ENCODE measurements at places on chromosomes 1 and 21. TPM values are rescaled to one million over a fixed set of nuclear protein-coding genes. Genes with fewer than 3 reads are reported as not detected.

HNRNPCL1 gene
- not detected for total RNA-seq

KIF14 gene
- total RNA-seq = 23.6 TPM

DNA sequence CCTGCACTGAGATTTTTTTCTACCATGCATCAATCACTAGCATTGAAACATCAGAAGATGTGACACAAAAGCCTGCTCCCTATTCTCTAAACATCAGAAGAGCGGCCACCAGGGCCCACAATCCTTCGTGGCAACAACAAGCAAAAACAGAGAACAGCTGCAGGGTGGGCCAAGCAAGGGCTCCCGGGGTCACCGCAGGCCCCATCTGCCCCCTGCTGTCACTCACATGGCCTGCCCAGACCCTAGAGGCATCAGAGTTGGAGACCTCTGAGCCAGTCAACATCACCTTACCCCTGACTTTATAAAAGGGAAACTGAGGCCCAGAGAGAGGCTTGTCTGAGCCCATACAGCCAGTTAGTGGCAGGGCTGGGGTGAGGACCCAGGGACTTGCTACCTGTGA lies 1.8 kb downstream of the LAPTM5 start:
- H3K4me3 ChIP-seq = no peak overlapping the region
- no peak overlapping the region for H3K27ac ChIP-seq
- H3K36me3 ChIP-seq = no peaks in the 10 kb centered on the region
- DNase-seq = no peak

DNA sequence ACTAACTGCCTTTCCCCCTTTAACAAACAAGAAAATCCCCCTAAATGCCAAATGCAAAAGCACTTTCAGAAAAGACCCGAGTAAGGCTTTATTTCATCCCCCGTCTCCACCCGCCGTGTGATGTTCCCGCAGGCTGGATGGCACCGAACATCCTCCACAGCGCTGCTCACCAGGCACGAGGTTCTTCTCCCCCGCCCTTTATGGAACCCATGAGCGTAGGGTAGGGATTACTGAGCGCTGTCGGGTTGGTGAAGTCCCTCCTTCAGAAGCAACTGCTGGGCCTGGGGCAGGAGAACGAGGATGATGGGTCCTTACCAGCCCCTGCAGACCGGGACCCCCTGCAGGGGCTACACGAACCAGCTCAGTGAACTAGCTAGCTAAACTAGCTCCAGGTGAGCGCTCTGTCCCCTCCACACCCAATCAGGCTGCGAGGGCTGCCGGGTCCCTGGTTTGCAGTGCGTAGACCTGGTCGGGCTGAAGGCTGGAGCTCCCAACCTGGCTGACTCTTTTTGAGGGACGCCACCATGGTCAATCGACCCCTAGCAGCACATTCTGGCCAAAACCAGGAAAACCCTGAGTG lies 80.4 kb downstream of the ITPKB start:
- no peak for DNase-seq
- no peaks in the 10 kb centered on the region for H3K27me3 ChIP-seq
- no peaks in the 10 kb centered on the region for H3K36me3 ChIP-seq
- H3K27ac ChIP-seq = no peak overlapping the region
- H3K4me1 ChIP-seq = peaks cover 29% of the 10 kb centered on the region
- H3K4me3 ChIP-seq = no peak overlapping the region

GRCh38 chr1:31939484-31940329 lies 1.5 kb upstream of the PTP4A2 start:
- H3K4me3 ChIP-seq = no peak overlapping the region
- no peaks in the 10 kb centered on the region for H3K27me3 ChIP-seq
- peak; percentile 86 for DNase-seq
- peak overlapping the region; percentile 61 for H3K27ac ChIP-seq
- 0 out of 2 replicates have a peak, but pooled peaks cover 2% of the 10 kb centered on the region for H3K36me3 ChIP-seq

- H3K4me1 ChIP-seq = no peaks in the 10 kb centered on the region
- H3K27me3 ChIP-seq = peaks cover 21% of the 10 kb centered on the region
- no peak overlapping the region for H3K27ac ChIP-seq
- H3K36me3 ChIP-seq = no peaks in the 10 kb centered on the region
- no peak for DNase-seq
- H3K4me3 ChIP-seq = no peak overlapping the region
Observed at GRCh38 chr1:81270051-81270450, 530.7 kb upstream of the ADGRL2 start.

- no peak overlapping the region for H3K4me3 ChIP-seq
- H3K27ac ChIP-seq = no peak overlapping the region
- no peak for DNase-seq
- no peaks in the 10 kb centered on the region for H3K4me1 ChIP-seq
Observed at GRCh38 chr1:210938416-210938925, 195.5 kb downstream of the KCNH1 start.

- no peak for DNase-seq
- no peaks in the 10 kb centered on the region for H3K27me3 ChIP-seq
- H3K27ac ChIP-seq = no peak overlapping the region
- no peaks in the 10 kb centered on the region for H3K36me3 ChIP-seq
- peaks cover 4% of the 10 kb centered on the region for H3K4me1 ChIP-seq
Observed at GRCh38 chr1:100589667-100590066, 51.7 kb downstream of the GPR88 start.

DNA sequence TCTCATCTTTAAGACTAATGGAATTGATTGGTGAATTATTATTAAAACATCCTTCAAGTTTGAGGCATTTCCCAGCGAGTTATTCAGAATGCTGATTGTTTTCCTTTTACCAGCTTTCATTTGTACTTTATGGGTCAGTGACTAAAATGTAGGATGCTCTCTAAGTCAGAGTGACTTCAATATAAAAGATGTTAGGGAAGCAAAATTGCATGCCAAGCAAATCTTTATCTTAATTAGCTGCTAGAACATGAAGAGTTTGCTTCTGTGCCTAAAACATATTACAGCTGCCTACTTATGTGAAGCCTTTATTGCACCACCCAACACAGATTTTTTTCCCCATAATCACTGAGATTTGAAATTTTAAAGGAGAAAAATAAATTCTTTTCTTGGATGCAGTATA lies 79.8 kb upstream of the CYYR1 start:
- no peak overlapping the region for H3K4me3 ChIP-seq
- no peak for DNase-seq
- H3K27me3 ChIP-seq = no peaks in the 10 kb centered on the region

DNA sequence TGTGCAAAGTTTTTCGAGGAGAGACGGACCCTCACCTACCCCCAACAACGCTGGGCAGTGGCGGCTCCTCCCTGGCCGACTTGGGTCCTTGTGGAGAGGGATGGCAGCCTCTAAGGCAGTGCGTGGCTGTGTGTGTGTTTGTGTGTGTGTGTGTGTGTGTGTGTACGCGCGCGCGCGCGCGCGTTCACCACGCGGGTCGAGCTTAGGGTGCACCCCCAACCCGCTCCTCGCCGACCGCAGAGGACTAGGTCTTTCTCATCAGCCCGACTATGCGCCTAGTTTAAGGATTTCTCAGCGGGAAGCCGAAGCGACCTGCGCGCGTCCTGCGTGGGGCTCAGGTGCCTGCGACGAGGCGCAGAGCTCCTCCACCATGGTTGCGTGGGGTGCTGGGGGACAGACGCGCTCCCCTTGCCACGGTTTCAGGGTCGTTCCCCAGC lies 940 bp downstream of the SOX13 start:
- H3K36me3 ChIP-seq = no peaks in the 10 kb centered on the region
- DNase-seq = peak; percentile 27
- H3K4me3 ChIP-seq = peak overlapping the region; percentile 88
- H3K27me3 ChIP-seq = no peaks in the 10 kb centered on the region

- no peak overlapping the region for H3K27ac ChIP-seq
- DNase-seq = peak; percentile 57
- peaks cover 18% of the 10 kb centered on the region for H3K4me1 ChIP-seq
- no peaks in the 10 kb centered on the region for H3K36me3 ChIP-seq
- peaks cover 59% of the 10 kb centered on the region for H3K27me3 ChIP-seq
Observed at GRCh38 chr1:171251042-171251951, 3.0 kb downstream of the FMO1 start.

DNA sequence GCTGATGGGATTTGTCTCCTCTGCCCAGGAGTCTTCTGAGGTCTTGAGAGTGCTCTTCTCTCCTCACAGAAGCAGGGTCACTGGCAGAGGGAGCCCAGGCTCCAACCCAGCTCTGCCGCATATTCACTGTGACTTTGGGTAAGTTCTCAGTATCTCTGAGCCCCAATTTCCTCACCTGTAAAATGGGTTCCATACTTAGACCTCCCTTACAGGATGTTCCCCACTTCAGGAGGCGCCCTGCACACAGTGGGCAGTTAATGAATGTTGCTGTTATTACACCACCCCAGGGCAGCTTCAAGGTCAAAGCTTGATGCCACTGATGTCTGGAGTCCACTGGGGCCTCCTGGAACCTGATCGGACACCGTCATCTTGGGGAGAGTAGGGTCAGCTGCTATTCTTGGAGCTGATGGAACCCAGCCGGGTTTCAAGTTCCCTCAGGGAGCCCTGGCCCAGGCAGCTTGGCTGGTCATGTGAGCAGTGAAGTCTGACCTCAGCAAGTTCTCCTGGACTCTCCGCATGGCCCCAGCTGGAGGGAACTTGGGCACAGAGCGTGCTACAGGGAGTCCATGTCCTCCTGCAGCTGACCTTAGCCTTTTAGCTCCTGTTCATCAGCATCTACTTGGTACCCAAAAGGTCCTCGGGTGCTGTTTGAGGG lies 21.8 kb downstream of the COA7 start:
- no peak overlapping the region for H3K4me3 ChIP-seq
- H3K27me3 ChIP-seq = no peaks in the 10 kb centered on the region
- peaks cover 13% of the 10 kb centered on the region for H3K4me1 ChIP-seq
- no peak for DNase-seq
- H3K36me3 ChIP-seq = no peaks in the 10 kb centered on the region

- DNase-seq = peak; percentile 89
- H3K27me3 ChIP-seq = no peaks in the 10 kb centered on the region
- H3K36me3 ChIP-seq = no peaks in the 10 kb centered on the region
- H3K4me3 ChIP-seq = no peak overlapping the region
Observed at GRCh38 chr1:8055973-8056372, 29.9 kb upstream of the ERRFI1 start.

DNA sequence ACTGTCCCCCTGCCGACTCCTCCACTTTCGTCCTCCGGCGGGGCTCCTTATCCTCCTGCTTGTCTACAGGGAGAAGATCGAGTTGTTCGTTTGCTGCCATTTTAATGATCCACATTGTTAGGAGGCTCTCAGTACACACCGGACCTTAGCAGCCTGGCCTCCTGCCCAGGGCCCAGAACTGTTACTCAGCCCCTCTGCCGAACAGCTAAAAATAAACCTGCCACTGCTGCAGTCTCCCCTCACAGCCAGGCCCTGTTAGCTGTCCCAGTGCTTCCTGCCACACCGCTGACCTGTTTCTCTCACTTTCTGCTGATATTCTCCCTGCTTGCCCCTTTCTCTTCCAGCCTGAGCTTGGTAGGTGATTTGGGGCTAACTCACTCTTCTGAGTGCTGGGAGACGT lies 8.3 kb downstream of the MAPKAPK2 start:
- H3K27me3 ChIP-seq = no peaks in the 10 kb centered on the region
- H3K36me3 ChIP-seq = peaks cover 10% of the 10 kb centered on the region
- H3K4me3 ChIP-seq = no peak overlapping the region
- peak; percentile 29 for DNase-seq

- H3K27me3 ChIP-seq = no peaks in the 10 kb centered on the region
- no peak overlapping the region for H3K4me3 ChIP-seq
- H3K36me3 ChIP-seq = no peaks in the 10 kb centered on the region
Observed at GRCh38 chr1:11168731-11169130, 20.4 kb upstream of the ANGPTL7 start.

- no peaks in the 10 kb centered on the region for H3K36me3 ChIP-seq
- no peak overlapping the region for H3K27ac ChIP-seq
- no peaks in the 10 kb centered on the region for H3K27me3 ChIP-seq
- no peak overlapping the region for H3K4me3 ChIP-seq
- H3K4me1 ChIP-seq = 0 out of 2 replicates have a peak, but pooled peaks cover 5% of the 10 kb centered on the region
- DNase-seq = no peak
Observed at GRCh38 chr1:182586380-182586779, 2.7 kb downstream of the RNASEL start.

- H3K27ac ChIP-seq = peak overlapping the region; percentile 31
- H3K4me1 ChIP-seq = no peaks in the 10 kb centered on the region
- no peaks in the 10 kb centered on the region for H3K27me3 ChIP-seq
- DNase-seq = peak; percentile 46
- no peak overlapping the region for H3K4me3 ChIP-seq
Observed at GRCh38 chr21:39094847-39095579, 88.2 kb downstream of the PSMG1 start.

All from PC-3 (cell line).